ENCODE measurements at places on chromosomes 4 and X.

- no peak for DNase-seq
Observed at GRCh38 chrX:67544281-67545035, 637 bp downstream of the AR start.

DNA sequence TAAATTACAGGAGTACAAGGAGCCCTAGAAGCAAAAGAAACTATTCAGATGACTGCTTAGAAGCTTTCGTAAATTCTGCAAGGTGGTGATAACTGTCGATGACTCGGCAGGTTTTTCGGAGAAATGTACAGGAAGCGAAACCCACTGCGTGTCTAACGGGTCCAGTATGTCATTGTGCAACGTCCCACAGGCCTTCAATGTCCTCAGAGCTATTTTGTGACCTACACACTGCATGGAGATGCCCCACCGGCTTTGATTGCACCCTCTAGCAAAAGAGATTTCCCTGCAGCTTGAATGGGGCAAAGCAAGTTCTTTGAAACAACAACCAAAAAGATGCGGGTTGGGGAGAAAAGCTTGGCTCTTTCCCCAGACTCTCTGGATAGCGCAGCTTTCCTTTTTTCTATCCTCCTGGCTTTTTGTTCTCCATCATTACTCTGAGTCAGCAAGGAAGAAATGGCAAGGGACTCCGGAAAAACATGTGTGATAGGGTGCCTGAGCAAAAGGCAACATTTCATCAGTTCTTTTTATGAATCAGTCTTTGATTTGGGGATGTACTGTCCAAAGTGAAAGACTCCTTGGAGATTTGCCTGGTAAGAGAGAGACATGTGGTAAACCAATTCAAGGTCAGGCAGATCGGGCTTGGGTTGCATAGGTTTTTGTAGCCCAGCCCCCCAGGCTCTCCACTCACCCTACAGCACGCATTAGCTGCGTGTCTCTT is 112.0 kb upstream of the TBL1X start:
- no peak for DNase-seq

DNA sequence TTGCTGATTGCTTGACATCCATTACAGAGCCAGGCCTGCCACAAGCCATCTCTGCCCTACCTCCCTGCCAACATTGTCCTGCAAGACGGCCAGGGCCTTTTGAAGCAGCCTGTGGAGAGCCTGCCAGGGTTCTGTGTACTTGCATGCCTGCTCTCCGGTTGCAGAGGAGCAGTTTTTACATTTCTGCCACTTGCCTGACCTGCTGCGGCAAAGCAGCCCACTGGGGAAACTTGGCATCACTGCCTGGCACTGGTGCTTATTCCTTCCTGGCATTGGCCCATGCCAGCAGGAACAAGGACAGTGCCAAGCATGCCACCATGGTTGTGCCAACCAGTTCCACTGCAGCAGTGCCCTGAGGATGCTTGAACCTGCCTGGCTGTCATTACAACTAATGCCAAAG is 167.1 kb downstream of the NHS start:
- no peak for DNase-seq

DNA sequence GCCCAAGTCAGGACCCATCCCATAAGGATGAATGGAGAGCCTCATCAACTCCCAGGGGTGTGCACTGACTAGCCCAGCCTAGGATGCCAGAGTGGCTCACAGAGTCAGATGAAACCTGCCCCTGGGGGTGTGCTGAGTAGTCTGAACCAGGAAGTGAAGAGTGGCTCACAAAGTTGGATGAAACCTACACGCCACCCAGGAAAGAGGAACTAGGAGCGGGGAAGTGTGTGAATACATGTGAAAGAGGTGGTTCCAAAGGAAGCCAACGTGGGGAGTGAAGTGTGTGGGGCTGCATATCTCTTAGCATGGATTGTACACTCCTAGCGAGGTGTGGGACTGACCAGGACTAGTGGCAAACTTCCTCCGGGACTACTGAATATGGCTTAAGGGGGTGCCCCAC is 902.1 kb upstream of the NDST4 start:
- DNase-seq = no peak

GRCh38 chrX:49019599-49020249 is 17.7 kb upstream of the GRIPAP1 start:
- no peak for DNase-seq

- no peak for DNase-seq
Observed at GRCh38 chr4:134463771-134464170, 262.2 kb upstream of the PABPC4L start.

DNA sequence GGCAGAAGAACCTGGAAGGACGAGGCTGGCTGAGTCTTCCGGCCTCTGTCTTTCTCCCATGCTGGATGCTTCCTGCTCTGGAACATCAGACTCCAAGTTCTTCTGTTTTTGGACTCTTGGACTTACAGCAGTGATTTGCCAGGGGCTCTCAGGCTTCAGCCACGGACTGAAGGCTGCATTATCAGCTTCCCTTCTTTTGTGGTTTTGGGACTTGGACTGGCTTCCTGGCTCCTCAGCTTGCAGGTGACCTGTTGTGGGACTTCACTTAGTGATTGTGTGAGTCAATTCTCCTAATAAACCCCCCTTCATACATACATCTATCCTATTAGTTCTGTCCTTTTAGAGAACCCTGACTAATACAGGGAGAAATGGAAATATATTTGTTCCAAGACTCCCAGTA is 265.8 kb downstream of the PCDH18 start:
- no peak for DNase-seq

Data from chondrocyte (in vitro differentiated cells).